ENCODE measurements at places on chromosomes 16 and 17. TPM values are rescaled to one million over a fixed set of nuclear protein-coding genes. Genes with fewer than 3 reads are reported as not detected.

DNA sequence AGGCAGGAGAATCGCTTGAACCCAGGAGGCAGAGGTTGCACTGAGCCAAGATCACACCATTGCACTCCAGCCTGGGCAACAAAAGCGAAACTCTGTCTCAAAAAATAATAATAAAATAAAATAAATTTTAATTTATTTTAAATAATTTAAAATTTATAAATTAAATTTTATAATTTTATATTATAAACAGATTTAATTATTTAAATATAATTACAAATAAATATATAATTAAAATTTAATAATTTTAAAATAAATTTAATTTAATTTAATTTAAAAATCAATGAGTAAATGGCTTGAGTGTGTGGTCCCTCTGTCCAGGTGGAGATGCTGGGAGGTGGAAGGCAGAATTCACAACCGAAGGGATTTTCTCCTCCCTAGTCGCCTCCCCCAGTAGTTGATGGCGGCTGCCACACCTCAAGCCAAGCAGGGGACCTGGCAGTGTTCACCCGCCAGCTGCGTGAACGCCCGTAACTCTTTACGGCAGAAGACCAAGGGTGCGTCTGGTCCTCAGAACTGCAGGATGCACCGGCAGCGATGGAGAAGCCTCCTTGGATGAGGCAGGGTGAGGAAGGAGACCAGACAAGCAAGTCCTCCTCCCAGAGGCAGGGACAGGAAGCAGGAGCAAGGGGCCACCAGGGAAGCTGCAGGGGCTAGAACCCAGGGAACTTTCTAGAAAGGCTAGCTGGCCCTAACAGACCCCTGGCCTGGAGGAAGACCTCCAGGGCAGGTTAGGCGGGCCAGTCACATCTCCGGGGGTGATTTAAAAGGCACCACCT, 22.9 kb upstream of the KRT17 start:
- DNase-seq = no peak

- peak; percentile 22 for DNase-seq
Observed at GRCh38 chr16:89256651-89257254, 39.2 kb downstream of the ZNF778 start.

GRCh38 chr16:70688246-70688742, 2.4 kb upstream of the MTSS2 start:
- DNase-seq = peak; percentile 29

DNA sequence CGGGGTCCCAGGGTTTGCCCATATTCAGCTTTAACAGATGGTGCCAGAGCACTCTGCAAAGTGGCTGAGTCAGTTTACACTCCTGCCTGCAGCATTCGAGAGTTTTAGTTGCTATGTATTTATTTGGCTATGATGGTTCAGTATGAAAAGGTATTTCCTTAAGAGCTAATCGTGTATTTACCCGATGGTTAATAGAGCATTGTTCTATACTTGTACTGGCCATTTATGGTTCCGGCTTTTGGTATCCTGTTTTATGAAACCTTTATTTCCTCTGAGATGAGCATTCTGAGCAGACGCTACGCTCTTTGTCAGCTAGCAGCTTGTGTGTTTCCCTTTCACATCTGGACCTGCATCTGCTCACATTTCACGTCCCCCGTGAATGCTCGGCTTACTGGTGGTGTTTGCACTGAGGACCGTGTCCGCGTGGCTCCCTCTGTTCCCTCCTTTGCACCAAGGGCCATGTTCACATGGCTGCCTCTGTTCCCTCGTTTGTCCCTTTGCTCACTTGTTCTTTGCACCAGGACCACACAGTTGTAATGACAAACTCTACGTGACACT, 149.1 kb upstream of the CHMP6 start:
- no peak for DNase-seq

DNA sequence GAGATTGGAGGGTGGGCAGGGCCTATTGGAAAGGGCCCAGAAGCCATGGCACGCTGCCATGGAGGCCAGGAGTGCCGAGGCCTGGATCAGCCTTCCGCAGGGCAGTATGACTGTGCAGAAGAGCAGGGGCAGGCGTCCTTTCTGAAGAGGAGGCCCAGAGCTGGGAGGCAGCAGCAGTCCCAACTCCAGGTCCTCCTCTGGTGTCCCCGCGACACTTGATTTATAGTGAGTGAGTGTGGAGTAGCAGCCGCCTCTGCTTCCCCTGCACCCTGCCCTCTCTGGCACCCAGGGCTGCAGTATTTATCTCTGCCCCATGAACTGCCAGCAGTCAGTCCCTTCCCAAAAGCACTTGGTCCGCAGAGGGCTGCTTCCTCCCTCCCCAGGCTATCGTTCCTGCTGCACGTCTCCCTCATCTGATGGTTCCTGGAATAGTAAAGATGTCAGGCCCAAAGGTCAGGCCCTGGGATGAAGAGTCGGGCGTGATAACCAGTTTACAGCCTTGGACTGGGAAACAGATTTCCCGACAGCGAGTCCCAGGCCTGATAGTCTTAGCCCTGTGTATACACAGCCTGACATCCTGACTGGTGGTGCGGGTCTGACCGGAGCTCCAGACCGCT, 32.9 kb downstream of the PGS1 start:
- no peak for DNase-seq

Gene PKMYT1
- total RNA-seq = 1.5 TPM

GRCh38 chr16:2270588-2271470, 2.9 kb upstream of the RNPS1 start:
- DNase-seq = no peak

- DNase-seq = no peak
Observed at GRCh38 chr16:62130101-62130500, 93.9 kb upstream of the CDH8 start.

GRCh38 chr17:45730192-45730591, 53.9 kb upstream of the CRHR1 start:
- DNase-seq = no peak

DNA sequence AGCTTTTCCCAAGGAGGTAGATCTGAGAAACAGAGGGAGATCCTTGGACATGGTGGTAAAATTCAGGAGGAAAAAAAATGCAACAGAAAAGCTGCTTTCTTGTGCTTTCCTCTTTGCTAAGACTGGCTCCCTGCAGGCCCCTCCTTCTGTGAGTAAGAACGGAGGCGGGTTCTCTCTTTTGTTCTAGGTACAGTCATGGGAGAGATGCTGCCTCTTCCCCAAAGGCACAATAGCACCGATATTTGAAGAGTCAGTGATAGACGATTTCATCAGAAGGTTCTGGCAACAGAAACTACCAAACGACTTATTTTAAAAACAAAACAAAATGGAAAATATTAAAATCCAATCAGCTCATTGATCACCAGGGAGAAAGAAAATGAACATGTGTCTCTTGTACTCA, 32.6 kb upstream of the KIFC3 start:
- DNase-seq = peak; percentile 34

DNA sequence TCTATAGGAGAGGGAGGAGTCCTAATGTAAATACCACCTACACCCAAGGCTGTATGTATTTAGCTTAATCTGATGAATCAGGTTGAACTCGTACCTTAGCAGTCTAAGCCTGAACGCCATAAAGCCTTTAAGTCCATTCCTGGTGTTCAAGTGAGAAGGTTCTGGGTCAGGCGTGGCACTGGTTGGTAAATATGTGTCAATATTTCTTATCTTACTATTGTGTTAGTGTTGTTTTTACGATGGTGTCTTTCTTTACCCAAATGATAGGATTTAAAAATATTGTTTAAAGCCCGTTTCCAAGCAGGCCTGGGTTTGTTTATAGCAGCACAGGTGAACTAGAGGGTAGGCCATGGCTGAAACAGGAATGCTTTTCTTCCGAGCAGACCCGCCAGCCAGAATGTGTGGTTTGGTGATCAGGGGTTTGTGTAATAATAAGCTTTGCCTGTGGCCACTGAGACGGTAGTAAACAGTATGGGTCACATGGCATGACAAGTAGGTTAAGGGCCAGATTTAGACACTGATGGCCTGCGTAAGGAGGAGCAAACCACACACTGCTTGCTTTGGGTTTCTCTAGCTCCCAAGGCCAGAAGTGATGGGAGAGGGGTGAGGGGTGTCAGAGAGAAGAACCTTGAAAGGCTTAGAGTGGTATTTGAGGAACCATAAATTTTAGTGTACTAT, 3.3 kb downstream of the TMEM94 start:
- DNase-seq = no peak

Gene PLA2G10
- not detected for total RNA-seq

GRCh38 chr16:8247993-8248392, 342.3 kb downstream of the TMEM114 start:
- no peak for DNase-seq

Gene TMEM235
- total RNA-seq = not detected

Gene OR4D1
- total RNA-seq = not detected

Gene MATCAP1
- 9.9 TPM for total RNA-seq

Gene ATP1B2
- not detected for total RNA-seq

- no peak for DNase-seq
Observed at GRCh38 chr16:58574895-58575294, 54.7 kb downstream of the CNOT1 start.

DNA sequence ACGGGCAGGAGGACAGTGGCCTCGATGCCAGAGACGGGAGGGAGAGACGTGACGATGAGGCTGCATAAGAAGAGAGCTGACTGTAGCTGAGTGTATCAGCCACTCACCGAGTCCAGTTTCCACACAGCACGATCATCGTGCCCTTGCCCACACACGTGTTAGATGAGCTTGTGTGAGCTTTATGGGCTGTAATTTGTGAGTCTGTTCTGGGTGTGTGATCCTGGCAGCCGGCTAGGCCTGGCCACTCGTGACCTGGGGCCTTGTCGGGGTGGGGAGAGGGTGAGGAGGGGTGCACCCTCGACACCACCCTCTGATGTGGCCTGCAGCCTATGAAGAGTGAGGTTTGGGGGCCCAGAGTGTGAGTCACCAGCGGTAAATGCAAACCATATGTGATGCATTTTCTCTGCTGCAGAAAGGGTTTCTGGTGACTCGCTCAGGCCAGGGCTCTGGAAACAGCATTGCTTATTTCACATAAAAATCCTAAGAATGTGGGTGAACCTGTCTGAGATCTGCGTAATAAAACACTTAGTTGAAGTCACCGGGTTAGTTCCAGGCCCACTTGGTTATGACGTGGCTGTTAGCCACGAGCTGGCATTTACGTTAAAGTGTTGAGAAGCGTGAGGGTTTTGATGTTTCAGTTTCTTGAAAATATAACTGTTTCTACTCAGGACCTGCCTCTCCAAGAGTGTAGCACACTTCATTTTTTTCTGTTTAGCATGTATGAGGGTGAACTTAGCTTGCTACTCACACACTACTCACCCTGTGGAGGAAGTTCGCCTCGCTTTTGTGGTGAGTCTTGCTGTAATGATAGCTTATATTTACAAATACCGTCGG, 4.2 kb downstream of the METRNL start:
- peak; percentile 99 for DNase-seq

All from fibroblast of the aortic adventitia (primary cell).